ENCODE measurements at places on chromosomes 1 and 21. TPM values are rescaled to one million over a fixed set of nuclear protein-coding genes. Genes with fewer than 3 reads are reported as not detected.

CA14 gene
- not detected for total RNA-seq

ADARB1 gene
- total RNA-seq: 34.3 TPM

DNA sequence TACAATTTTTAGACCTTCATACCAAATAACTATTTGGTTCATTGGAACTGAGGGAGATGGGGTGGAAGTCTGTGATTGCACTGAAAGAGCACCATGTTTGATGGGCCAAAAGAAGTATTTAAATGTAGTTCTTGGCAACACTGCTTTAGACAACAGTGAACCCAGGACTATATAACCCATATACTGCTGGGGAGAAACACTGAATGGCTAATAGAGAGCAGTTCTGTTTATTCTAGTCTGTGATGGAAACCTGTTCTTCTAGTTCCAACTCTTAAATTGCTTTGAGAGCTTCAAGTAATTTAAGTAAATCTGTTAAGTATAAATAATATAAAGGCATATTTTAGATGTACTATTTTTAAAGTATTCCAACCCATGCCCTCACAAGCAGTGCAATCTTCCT lies 96.3 kb downstream of the NIBAN1 start:
- DNase-seq: no peak

DNA sequence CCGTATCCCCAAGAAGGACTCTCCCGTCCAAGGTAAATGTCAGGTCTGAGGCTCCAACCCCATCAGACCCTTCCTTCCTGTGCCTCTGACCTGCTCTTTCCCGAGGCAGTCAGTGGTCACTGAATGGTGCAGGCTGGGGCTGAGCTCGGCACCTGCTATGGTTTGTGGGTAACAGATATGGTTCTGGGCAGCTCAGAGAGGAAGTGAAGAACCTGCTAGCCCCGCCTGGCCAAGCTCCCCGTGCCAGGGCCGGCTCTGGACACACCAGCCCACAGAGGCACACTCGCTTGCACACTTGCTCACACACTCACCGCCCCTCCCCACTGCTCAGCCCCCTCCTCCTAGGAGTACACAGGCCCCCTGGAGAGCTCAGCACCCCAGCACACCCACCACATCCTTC lies 16.4 kb downstream of the NCMAP start:
- no peak for DNase-seq

DNA sequence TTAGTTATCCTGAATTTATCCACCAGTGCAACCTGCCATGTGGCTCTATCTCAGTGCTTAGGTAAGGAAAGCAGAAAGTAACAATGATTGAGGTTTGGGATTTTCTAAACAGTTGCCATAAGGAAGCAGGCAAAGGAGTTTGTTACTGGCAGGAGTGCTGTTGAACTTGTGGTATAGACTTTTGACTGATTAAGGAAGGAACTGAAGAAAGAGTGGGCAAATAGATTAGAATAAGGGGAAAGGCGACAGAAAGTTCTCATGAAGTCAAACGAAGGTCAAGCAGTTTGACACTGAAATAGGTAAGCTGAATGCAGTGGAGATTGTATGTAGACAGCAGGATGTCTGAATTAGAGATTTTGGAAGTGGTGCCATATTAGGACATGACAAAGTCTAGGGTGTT lies 24.2 kb upstream of the CR2 start:
- no peak for DNase-seq

All from mammary epithelial cell (primary cell).